ENCODE measurements at places on chromosomes 2 and 18.

- DNase-seq, result no peak
These were observed 53.4 kb downstream of the ATIC start for GRCh38 chr2:215365184-215365658.

- DNase-seq, result no peak
These were observed 182.4 kb downstream of the CELF4 start for GRCh38 chr18:37383036-37383785.

- no peak for DNase-seq
These were observed 88.2 kb downstream of the HS1BP3 start for GRCh38 chr2:20562540-20563225.

DNA sequence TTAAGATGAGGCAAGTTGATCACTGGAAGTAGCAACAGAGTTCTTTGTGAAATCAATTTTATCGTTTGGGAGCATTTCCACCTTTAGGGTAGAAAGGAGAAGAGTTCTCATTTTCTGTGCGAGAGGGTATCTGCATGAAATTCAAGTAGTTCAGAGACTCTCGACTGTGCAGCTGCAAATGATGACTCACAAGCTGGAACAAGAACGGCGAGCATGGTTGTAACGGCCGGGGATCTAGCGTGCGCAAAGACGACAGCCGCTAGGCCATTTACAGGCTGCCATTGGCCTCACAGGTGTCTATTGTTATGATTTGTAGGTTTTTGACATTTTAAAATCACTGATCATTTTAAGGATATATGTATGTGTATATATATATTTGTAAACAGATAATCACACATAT, 5.2 kb downstream of the KLHL29 start:
- peak; percentile 59 for DNase-seq

Measured in SJSA1 (cell line).